Left lung (tissue), 14 donors: ENCODE measurements at places on chromosomes 13 and 19. TPM values are rescaled to one million over a fixed set of nuclear protein-coding genes. Genes with fewer than 3 reads are reported as not detected.

Gene TBXA2R
- 5.3 TPM for total RNA-seq

Gene KIR2DL3
- total RNA-seq: 0.18 TPM

Gene TTYH1
- not detected for total RNA-seq

DNA sequence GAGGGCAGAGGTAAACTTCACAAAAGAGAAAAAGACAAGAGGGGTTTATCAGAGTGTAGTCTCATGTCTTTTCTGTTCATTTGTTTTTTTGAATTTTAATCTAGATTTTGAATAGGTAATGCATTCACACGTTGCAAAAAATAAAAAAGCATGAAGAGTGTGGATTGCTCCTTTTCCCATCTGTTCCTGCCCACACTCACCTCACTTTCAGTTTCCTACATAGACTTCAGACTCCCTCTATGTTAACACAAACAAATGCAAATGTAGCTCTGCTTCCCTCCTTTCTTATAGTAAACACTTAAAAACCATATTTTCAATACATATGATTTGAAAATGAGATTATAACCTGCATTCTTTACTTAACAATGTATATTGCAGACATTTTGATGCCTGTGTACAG, 20.3 kb downstream of the TNFSF13B start:
- H3K27ac ChIP-seq: no peak overlapping the region
- no peaks in the 10 kb centered on the region for H3K4me1 ChIP-seq
- no peak for DNase-seq
- no peaks in the 10 kb centered on the region for H3K36me3 ChIP-seq

DNA sequence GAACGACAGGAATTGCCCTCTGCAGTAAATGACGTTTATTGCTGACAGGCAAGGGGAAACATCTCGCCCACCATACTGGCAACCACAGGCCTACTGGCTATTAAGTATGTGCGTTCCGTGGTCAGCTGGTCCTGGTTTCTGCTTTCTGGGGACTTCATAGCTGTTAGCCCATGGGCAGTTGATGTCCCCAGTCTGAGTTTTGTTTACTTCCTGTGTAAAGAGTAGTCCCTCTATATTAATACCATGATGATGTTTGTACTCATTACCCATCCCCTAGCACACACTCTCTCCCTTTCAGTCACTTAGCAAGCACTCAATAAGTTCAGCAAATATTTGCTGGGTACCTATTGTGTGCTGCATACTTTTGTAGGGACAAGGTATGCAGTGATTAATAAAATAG, 6.5 kb upstream of the MIA start:
- no peak overlapping the region for H3K4me3 ChIP-seq
- H3K4me1 ChIP-seq: peaks cover 3% of the 10 kb centered on the region
- no peak for DNase-seq

DNA sequence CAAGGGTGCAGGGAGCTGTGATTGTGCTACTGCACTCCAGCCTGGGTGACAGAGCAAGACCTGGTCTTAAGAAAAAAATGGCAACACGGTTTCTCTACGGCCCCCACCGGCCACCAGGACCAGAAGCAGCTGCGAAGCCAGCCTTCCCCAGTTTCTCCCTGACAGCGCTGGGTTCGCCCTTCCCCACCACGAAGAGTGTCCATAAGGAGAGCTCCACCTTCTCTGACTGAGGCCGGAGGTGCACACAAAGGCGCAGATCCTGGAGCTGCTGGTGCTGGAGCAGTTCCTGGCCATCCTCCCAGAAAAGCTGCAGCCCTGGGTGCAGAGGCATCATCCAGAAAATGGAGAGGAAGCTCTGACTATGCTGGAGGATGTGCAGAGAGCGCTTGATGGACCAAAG, 52.2 kb upstream of the ZNF599 start:
- no peaks in the 10 kb centered on the region for H3K36me3 ChIP-seq
- H3K27me3 ChIP-seq: no peaks in the 10 kb centered on the region
- no peak overlapping the region for H3K27ac ChIP-seq
- H3K4me1 ChIP-seq: no peaks in the 10 kb centered on the region
- H3K4me3 ChIP-seq: no peak overlapping the region
- no peak for DNase-seq

- H3K27ac ChIP-seq: no peak overlapping the region
- no peaks in the 10 kb centered on the region for H3K27me3 ChIP-seq
- H3K36me3 ChIP-seq: no peaks in the 10 kb centered on the region
- no peaks in the 10 kb centered on the region for H3K4me1 ChIP-seq
- DNase-seq: no peak
These were observed 35.6 kb upstream of the UBL3 start for GRCh38 chr13:29885989-29886388.
